Gastroesophageal sphincter (tissue), 4 donors: ENCODE measurements at places on chromosomes 6 and 20.
A peak's percentile ranks its signal among the peaks of the same experiment; 100 is the strongest.

DNA sequence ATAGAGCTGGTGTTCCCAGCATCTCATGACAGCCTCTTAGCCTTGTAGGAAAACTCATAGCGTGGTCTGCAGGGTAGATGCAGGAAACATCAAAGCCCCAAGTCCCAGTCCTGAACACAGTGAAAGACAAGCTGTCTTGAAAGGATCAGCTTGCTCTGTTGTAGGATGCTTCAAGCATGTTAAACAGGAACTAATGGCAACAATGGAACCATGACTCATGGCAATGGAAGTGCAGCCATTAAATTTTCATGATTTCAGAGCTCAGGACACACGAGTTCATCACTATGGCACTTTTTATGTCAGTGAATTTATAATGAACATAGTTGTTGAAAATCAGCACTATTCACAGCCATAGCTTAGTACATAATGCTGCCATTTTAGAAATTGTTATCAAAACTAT is 367.7 kb downstream of the KIF16B start:
- ATAC-seq = no peak

DNA sequence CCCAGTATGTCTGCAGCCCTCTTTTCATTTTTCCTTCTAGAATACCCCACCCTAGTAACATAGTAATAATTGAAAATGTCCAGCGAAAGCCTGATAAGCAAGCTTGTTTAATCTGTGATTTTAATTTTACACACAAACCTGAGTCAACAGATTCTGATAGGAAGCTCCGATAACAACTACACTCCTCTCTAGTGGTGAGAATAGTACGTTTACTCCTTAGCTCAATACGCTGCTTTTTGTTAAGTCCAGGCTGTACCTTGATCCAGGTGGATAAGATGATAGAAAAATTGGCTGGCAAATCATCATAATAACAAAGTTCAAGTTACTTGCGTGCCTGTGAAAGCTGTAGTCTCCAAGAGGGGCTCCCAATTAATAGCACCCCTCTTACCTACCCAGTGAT is 25.5 kb upstream of the DCBLD1 start:
- no peak for ATAC-seq

- peak; percentile 62 for ATAC-seq
Measured at GRCh38 chr6:169961772-169962561, 210.5 kb downstream of the ERMARD start.

GRCh38 chr6:90294989-90295853 is 1.4 kb downstream of the BACH2 start:
- peak; percentile 28 for ATAC-seq

- no peak for ATAC-seq
Measured at GRCh38 chr6:52992980-52993920, 1.8 kb downstream of the GSTA4 start.

GRCh38 chr20:49381558-49382493 is 100.6 kb downstream of the KCNB1 start:
- peak; percentile 90 for ATAC-seq
